ENCODE measurements at places on chromosomes 13 and 19.

DNA sequence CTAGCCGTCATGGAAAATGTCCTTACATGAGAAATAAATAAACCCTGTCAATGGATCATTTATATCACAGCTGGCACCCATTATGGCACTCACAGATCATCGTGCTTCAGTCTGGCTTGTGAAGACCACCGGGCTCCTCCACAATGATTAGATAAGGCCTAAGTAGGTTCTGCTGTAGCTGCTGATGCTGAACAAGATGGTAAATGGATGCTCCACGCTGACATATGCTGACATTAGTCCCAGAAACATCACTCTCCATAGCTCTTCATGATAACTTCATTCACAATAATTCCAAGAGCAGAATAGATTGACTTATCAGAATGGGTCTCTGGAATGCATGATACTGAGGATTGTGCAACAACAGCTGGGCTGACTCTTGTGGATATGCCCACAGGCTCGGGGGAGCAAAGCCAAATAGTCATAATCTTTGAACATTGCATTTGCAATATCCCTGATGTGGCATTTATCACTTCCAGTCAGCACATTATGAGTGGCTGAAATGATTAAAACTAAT lies 63.8 kb upstream of the RXFP2 start:
- ATAC-seq: no peak

DNA sequence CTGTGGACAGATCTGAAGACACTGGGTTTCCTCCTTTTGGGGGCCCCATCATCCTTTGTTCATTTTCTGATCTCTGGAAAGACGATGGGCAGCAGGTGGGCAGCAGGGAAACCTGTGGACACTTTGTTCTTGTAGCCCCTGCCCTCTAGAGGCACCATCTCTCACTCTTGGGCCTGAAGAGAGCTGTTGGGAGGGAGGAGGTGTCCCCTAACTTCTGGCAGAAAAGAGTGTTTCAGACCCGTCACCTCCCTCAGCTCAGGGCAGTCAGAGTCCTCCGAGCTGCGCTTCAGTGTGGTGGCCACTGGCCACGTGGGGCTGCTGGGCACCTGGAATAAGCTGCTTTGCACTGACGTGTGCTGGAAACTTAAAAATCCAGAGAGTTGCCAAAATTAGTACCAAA lies 26.9 kb upstream of the RNF17 start:
- no peak for ATAC-seq

DNA sequence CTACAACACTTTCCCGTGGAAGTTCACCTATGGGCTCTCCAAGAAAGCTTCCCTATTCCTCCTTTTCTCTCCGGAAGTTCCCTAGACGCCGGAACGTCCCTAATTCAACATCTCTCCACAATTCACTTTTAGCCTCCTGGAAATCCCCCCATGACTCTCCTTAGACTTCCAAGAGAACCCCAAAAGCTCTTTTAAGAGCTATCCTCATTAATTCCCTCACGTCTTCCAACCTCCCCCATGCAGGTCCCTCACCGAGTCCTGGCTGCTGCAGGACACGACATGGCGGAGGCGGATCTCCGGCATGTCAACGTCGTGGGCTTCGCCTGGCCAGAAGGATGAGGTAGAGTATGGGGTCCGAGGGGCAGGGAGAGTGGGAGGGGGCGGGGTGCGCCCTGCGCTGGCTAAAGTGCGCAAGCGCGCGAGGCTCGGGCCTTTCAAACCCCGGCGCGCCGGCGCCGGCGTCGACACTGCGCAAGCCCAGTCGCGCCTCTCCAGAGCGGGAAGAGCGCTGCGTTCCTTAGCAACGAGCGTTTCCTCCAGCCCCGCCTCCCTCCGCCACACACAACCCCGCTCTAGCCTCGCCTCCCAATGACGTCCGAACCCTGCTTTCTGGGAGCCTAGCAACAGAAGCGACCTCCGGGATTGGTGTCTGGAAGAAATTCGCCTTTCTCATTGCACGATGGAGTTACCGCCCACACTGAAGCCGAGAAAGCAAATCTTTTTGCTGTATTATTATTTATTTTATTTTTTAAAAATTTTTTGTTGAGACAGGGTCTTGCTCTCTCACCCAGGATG lies at the start of the genes PINLYP and XRCC1:
Gene PINLYP, plus strand, starts transcription at position 646 of the 795 bp plus-strand sequence. CDS start 1,391 bp downstream, outside the sequence.
Gene XRCC1, minus strand, starts transcription at position 372 of the 795 bp plus-strand sequence. Its CDS starts 69 bp downstream, at position 303.
- ATAC-seq: peak; percentile 99

DNA sequence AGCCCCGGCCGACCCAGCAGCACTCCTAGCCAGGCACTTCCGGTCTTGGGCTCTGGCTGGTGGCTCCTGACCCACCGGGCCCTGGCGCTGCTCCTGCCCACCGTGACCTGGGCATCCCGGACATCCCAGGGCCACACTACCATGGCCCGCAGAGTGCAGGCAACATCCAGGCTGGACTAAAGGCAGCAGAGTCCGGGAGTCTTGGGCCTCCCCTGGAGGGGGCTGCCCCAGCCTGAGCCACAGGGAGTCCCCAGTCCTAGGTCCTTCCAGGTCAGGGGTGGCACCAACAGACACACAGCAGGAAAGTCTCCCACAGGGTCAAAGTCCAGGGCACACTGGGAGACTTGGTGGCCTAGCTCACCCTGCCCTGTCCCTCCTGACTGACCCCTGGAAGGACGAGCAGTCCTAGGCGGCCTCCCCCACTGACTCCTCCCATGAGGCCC lies 10.8 kb downstream of the LSM4 start:
- ATAC-seq: no peak

GRCh38 chr19:38511074-38511708 lies 77.7 kb downstream of the RYR1 start:
- ATAC-seq: no peak

DNA sequence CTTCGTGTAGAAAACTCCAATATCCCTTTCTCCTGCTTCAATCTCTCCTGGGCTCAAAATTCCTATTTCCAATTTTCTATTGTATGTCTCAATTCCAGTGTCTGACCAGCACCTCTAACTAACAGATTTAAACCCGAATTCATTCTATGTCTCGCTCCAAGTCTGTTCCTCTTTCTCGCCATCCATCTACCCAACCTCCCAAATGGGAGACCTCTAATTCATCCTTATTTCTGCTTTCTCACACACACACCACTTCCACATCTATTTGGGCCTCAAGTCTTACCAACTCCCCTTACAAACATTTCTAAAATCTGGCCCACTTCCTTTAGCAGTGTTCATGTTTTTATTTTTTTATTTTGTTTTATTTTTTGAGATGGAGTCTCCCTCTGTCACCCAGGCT lies 53.3 kb downstream of the MBD3L2B start:
- ATAC-seq: no peak

- peak; percentile 84 for ATAC-seq
Observed at GRCh38 chr19:1825909-1826556, 14.0 kb upstream of the ATP8B3 start.

GRCh38 chr19:53161123-53161522 lies 2.3 kb upstream of the ZNF347 start:
- ATAC-seq: no peak

- peak; percentile 97 for ATAC-seq
Observed at GRCh38 chr19:17346109-17346671, 8.8 kb downstream of the GTPBP3 start.

DNA sequence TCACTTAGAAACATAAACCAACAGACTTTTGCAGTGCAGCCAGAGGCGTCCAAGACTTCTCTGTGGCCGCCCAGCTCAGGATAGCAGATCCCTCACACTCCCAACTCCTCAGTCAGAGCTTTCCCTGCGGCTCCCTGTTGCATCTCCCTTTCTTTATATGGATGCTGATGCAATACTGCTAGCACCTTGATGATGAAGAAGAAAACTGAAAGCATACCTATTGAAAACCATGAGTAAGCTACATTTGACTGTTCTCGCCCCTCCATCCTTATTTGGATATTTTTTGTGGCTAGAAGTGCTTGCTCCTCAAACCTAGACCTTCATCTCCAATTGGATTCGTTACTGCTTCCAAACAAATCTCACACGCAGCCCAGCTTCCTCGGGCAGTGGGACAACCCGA lies 57.3 kb upstream of the UBL3 start:
- peak; percentile 38 for ATAC-seq

GRCh38 chr19:1252221-1252820 lies 3.9 kb downstream of the MIDN start:
- ATAC-seq: no peak

- no peak for ATAC-seq
Observed at GRCh38 chr13:20272104-20272503, 40.0 kb upstream of the GJB6 start.

GRCh38 chr19:38033658-38034491 lies 126.9 kb downstream of the SIPA1L3 start:
- no peak for ATAC-seq

- ATAC-seq: no peak
Observed at GRCh38 chr13:34678154-34678553, 263.9 kb upstream of the NBEA start.

DNA sequence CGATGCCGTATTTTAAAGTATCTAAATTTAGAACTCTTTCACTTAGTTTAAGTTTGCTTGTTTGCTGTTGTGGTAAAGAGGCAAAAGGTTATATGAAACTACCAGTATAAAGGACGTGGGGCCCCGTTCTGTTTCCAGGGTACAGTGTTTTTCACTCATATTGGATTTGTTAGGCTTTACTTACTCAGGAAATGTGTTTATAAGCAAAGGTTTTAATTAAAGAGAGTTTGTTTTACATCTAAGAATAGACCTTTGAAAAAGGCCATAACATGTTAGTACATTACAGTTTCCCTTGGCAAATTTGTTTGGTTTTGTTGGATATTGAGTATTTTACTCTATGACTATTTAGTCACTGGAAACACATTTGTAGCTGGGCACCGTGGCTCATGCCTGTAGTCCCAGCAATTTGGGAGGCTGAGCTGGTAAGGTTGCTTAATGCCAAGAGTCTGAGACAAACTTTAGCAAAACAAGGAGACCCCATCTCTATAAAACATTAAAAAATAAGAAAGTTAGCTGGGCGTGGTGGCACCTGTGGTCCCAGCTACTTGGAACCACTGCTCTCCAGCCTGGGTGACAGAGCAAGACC lies 7.1 kb downstream of the DGKH start:
- ATAC-seq: peak; percentile 44

- peak; percentile 98 for ATAC-seq
Observed at GRCh38 chr19:488505-489417, 7.5 kb upstream of the MADCAM1 start.

- ATAC-seq: no peak
Observed at GRCh38 chr19:13077240-13077639, 25.4 kb downstream of the LYL1 start.

DNA sequence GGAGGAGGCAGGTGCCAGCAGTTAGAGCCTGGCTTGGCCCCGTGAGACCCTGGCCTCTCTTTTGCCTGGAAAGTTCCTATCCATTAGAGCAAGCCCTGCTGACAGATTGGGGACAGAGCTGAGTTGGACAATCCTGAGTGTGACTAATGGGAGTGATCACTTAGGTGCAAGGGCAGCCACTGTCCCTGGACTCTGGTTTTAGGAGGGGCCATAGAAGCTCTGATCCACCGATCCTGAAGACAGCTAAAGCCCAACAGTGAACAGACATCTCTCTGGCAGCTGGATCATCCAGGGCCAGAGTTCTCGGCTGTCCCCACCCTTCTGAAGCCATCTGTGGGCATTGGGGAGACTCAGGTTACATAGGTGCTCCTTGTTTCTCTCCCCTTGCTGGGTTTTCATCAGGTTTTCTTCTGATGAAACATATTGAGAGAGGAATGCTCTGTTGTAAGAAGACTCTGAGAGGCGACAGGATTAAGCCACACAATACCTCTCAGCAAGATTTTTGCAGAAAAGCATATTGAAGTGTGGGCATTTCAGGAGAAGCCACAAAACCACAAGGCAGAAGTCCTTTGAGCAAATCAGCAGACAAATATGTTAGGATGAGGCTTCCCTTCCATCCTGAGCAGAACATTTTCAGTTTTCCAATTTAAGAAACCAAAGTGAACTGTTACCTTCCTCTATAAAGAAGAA lies 288.0 kb upstream of the MAB21L1 start:
- ATAC-seq: no peak

DNA sequence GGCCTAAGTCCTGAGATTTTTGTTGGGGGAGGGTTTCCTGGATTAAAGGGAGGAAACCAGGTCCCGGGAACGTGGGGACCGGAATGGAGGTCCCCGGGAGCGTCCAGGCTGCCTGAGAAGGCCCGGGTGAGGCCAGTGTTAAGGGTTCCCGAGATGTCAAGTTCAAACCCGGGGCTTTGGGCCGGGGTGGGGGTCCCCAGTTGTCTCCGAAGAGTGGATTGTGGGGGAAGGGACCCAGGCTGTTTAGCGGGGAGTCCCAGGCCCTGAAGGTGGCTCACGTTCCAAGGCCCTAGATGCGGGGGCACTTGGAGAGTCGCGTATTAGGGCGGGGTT lies 262 bp downstream of the COX7A1 start:
- ATAC-seq: no peak

- ATAC-seq: no peak
Observed at GRCh38 chr19:18491995-18492953, 29.6 kb downstream of the ELL start.

DNA sequence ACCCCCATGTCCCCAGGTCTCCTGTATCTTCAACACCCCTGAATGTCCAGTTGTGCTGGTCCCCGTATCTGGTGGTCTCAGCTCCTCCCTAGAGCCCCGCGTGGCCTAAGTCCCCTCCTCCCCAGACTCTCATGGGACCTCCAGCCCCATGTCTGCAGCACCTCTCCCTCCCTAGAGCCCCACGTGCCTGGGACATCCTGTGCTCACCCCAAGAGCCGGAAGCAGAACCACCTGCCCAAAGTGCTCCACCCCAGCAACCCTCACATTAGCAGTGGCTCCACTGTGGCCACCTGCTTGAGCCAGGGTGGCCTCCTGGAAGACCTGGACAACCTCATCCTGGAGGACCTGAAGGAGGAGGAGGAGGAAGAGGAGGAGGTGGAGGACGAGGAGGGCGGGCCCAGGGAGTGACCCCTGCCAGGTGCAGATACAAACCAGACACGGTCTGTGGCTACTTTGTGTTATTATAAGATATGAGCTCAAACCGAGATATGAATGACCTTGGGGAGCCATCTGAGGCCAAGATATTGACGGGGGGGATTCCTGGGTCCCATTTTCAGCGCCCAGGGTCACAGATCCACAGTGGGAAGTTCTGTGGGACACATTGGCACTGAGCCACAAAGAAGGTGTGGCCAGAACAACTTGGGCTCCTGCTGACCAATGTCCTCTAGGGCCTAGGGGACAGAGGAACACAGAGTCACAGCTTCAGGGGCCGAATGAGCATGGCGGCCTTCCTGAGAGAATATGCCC lies 6.0 kb downstream of the SHFL start:
- ATAC-seq: no peak

DNA sequence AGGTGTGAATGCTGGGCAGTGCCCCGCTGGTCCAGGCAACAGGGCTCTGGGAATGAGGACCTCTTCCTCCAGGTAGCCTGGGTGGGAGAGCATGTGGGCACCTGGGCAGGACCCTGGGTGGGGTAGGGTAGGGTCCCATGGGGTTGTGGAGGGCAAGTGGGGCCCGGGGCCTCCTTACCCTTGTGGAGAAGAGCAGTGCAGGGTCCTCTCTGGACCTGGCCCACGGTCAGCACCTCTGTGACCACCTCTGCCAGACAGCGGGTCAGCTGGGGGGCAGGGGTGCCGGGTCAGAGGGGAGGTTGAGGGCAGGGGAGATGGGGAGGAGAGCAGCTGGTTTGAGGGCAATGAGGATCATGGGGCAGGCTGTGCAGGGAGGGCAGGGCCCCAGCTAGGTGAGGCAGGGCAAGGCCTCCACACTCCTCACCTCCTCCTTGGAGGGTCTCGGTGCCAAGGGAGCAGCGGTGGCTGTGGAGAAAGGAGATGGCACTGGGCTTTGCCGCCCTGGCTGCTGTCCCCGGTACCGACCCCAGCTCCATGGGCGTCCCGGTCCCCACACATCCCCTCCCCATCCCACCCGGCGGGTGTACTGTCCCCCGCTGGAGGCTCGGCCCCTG lies 491 bp downstream of the CCER2 start:
- no peak for ATAC-seq
